ENCODE measurements at places on chromosomes 13 and 19.

- no peak for DNase-seq
Observed at GRCh38 chr13:29948791-29949190, 98.4 kb upstream of the UBL3 start.

- DNase-seq: no peak
Observed at GRCh38 chr19:1279782-1280341, 4.5 kb downstream of the FAM174C start.

- DNase-seq: no peak
Observed at GRCh38 chr13:37127691-37128241, 22.3 kb upstream of the CSNK1A1L start.

DNA sequence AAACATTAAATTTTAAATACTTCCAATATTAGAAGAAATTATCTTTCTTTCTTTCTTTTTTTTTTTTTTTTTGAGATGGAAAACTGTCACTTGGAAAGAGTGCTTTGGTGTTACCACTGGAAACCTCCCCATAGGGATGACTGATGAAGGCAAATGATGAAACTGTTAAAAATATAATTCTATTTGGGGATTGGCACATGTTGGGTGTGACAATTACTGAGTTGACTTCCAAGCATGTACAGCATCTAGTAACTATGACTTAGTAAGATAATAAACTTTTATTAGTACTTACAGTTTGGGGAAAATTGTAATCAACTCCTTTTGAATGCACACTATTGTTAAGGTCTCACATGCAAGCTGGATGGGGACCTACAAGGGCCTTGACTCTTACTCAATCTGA is 592.5 kb downstream of the KCTD12 start:
- DNase-seq: no peak

- no peak for DNase-seq
Observed at GRCh38 chr13:33146843-33147611, 130.8 kb downstream of the KL start.

DNA sequence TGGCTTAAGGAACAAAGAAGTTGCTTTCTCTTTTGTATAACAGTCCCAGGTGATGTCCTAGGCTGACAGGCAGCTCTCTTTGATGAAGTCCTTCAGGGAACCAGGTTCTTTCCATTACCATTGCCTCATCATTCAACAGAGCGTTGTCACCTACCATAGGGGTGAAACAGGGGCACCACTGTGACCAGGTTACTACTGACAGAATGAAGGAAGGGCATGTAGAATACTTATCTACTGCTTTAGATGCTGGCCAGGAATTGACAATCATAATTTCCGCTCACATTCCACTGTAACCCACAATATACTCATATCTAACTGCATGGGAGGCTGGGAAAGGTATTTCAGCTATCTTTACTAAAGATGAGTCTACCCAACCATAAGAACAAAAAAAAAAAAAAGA is 148.0 kb upstream of the FNDC3A start:
- no peak for DNase-seq

GRCh38 chr19:3047496-3048189 is 14.7 kb downstream of the TLE5 start:
- peak; percentile 60 for DNase-seq

DNA sequence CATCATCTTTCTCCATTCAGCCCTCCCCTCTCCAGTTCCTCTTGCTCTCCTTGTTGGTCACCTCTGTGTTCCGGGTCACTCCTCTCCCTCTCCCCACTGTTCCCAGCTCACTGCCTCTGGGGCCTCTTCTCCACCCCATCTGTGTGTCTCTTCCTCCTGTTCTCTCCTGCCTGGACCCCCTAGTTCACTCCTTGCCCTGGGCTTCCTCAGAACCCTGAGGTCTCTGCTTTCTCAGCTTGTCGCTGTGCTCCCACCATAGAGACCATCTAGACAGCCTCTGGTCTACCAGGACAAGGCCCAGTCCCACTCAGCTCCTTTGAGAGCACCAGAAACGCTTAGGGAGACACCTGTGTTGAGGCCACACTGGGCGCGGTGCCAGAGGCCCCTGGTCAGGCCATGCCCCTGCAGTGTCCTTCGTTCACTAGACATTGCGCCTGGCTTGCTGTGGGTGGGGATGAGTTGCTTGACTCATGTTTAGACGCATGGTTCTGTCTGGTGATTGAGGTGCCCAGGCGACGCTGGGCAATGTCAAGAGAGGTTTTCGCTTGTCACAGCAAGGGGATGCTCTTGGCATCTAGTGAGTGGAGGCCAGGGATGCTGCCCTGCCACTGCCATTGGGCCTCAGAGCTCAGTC is 4.8 kb downstream of the LENG9 start:
- DNase-seq: no peak

GRCh38 chr19:14056069-14056666 is 5.7 kb downstream of the PALM3 start:
- no peak for DNase-seq

DNA sequence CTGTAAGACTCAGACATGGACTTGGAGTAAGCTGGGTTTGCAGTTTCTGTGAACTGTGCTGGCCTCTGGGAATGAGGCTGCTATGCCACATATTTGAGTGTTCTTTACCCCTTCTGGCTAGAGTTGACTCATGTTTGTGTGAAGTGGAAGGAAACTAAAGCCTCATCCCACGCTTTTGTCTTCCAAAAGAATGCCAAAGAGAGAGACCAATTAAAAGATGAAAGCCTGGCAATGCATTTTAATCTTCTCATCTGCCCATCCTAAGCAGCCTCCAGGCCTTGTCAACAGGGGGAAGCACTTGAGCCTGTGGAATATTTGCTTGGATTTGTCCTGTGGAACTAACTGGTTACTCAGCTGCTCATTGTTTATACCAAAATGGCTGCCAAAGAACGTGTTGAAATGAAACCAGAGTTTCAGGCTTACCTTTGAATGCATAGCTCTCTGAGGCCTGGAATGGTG is 49.1 kb downstream of the LMO7 start:
- DNase-seq: peak; percentile 36

DNA sequence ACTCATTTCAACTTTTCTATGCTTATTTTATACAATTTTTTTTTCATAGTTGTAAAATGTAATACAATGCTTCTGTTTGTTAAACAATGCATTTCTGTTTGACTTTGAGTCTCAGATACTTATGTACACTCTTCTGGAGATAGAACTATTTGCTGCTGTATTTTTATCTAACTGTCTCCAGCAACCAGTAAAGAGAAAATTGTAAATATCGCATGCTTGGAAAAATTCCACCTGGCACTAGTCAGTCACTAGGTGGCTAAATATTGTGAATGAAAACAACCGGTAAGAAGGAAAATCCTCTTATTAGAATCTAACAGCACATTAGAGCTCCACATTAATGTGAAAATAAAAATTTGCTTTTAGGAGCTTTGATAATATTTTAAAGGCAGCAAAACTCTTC is 876.5 kb downstream of the PCDH9 start:
- DNase-seq: no peak

DNA sequence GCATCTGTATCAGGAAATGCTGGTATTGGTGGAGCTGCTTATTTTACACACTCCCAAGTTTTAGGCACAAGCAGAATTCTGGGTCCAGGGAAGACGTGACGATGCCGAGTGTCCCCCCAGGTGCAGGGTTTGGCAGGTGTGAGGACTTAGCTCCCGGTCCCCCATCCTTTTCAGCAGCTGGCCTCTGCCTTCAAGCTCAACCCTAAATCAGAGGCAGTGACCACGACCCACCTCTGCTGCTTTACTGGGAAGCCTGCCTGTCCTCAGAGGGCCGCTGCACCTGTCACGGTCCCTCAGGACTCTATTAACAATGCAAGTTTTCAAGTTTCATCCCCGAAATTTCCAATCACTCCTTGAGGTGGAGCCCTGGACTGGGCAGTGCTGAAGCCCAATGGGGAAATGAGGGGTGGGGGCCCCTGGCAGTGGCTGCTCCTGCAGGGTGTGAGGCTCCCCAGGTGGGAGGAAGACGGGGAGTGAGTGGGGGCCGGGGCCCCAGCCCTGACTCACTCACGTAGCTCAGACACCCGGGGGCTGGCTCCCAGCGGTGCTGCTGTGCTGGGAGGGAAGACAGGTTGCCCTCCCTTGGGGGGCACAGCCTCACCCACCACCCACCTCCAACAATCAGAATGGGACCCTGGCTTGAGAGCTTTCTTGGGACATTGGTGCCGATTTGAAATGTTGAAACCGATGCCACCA is 92.6 kb upstream of the MCF2L start:
- DNase-seq: no peak

GRCh38 chr19:2328401-2329148 is at the start of the genes LSM7 and SPPL2B:
Gene LSM7 (minus strand): TSS chr19:2328586. CDS start chr19:2328566, 20 bp downstream.
Gene SPPL2B (plus strand): TSS chr19:2328684. CDS start chr19:2328710, 26 bp downstream.
- DNase-seq: peak; percentile 69

DNA sequence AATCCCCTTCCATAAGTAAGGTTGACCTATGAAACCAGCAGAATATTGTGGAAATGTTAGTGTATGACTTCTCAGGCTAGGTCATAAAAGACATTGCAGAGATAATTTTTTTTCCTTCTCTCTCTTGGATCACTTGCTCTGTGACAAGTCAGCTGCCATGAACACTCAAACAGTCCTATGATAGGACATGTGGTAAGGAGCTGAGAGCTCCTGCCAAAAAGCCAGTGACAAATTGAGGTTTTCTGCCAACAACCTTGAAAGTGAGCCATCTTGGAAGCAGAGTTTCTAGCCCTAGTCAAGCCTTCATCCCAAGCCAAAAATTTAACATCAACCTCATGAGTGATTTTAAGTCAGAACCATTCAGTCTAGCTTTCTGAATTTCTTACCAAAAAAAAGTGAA is 270.9 kb upstream of the NBEA start:
- no peak for DNase-seq

- no peak for DNase-seq
Observed at GRCh38 chr13:48843630-48844380, 131.9 kb upstream of the FNDC3A start.

DNA sequence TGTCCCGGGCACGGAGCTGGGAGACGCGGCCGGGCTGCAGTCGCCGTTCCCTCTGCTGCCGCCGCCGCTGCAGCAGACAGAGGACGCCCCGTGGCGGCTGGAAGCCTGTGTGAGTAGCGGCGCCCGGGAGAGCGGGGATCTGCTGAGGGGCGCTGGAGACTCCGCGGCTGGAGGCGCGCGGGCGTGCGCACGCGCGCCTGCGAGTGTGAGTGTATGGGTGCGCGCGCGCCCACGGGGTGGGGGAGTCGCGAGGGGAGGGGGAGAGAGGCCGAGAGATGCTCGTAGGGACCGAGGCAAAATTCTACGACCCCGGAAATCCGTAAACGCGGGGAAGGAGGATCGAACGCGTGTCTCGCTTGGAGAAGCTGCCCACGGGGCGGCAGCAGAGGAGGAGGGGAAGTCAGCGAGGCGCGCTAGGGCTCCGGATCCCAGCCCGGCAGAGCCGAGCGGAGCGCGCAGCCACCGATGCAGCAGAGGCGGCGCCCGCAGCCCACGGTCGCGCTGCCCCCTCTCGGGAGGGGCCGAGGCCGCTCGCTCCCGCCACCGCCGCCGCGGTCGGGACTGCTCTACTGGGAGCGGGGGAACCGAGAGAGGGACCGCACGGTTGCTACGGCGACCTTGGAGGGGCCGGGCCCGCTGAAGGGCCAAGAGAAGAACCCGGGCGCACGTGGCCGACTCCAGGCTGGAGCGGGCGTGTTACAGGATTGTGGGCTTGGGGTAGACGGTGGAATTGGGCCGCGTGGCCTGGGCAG is at the start of gene ENOX1:
TSS of gene ENOX1 (minus strand) at position 207 of the 752 bp plus-strand sequence.
- DNase-seq: peak; percentile 64

- no peak for DNase-seq
Observed at GRCh38 chr19:3319643-3320353, 46.6 kb upstream of the NFIC start.
